ENCODE measurements at places on chromosomes 5 and 9. TPM values are rescaled to one million over a fixed set of nuclear protein-coding genes. Genes with fewer than 3 reads are reported as not detected.

DNA sequence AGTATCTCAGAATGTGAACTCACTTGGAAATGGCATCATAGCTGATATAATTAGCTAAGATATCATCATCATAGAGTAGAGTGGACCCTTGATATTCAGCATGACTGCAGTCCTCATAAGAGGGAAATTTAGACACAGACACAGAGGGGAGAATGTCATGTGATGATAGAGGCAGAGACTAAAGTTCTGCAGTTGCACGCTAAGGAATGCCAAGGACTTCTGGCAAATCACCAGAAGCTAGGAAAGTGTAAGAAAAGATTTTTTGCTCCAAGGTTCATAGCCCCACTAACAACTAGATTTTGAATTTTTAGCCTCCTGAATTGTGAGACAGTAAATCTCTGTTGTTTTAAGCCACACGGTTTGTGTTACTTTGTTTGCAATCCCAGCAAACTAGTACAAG is 612.6 kb upstream of the ST8SIA4 start:
- no peak for DNase-seq

DNA sequence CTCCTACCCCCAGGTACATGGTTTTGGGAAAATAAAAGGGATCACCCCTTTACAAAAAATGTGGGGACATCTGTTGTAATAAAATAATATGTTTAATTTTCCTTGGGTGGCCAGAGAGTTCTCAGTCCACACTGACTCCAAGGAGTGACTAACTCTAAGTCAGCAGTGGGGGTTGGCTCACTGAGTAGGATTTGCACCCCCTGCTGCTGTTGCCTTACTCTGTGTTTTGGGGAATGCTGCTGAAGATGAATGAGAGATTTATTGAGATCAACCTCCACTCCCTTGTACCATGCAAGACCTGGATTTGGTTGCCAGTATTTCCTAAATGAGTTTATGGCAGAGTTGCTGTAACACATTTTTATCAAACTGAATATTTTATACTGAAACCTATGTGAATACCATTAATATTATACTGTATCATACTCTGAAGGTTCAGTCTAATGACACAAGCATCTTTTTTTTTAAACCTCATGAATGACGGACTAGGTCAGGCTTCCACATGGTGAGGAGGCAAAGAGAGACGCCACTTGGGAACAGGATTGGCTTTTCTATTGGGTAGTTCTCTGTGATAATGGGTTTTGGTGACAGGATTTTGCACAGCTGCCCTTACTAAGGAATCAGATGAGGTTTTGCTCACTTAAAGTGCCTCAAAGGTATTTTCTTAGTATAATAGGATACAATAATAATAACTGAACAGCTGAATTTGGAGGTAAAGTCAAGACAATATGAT is 121.3 kb upstream of the OSMR start:
- no peak for DNase-seq

GRCh38 chr9:28841775-28842174 is 1268.5 kb upstream of the C9orf72 start:
- DNase-seq = no peak

GRCh38 chr9:96008502-96009222 is 133.2 kb downstream of the ERCC6L2 start:
- DNase-seq = no peak

- no peak for DNase-seq
Measured at GRCh38 chr5:38775218-38775840, 70.5 kb upstream of the OSMR start.

- DNase-seq = no peak
Measured at GRCh38 chr9:4805191-4805918, 12.6 kb downstream of the RCL1 start.

GRCh38 chr5:103487218-103487617 is 75.4 kb downstream of the NUDT12 start:
- DNase-seq = no peak

DNA sequence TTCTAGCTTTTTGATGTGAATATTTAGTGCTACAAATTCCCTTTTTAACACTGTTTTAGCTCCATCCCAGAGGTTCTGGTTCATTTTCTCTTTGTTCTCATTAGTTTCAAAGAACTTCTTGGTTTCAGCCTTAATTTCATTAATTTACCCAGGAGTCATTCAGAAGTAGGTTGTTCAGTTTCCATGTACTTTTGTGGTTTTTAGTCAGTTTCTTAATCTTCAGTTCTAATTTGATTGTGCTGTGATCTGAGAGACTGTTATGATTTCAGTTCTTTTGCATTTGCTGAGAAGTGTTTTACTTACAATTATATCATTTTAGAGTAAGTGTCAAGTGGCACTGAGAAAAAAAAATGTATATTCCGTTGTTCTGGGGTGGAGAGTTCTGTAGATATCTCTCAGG is 240.1 kb upstream of the RASA1 start:
- DNase-seq = no peak

- DNase-seq = no peak
Measured at GRCh38 chr9:70398145-70398556, 16.3 kb downstream of the KLF9 start.

DNA sequence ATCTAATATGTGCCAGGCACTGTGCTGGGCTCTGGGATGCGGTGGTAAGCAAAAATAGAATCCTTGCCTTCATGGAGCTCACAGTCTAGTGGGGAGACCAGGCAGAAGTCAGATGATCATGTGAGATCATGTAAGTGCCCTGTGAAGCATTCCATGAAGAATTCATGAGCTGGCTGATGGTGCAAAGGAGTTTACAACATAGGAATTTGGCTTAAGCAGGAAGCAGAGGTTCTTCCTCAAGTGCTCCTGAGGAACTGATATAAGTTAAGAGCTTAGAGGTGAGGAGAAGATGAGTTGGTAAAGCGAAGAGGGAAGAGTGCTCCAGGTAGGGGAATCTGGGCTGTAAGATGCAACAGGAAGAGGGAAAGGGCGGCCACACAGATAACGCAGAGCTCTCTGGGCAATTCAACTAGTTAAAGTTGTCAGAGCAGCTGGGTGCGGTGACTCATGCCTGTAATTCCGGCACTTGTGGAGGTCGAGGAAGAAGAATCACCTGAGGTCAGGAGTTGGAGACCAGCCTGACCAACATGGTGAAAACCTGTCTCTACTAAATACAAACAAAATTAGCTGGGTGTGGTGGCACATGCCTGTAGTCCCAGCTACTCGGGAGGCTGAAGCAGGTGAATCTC is 78.5 kb upstream of the SPATA31D4 start:
- DNase-seq = no peak

GRCh38 chr5:53416144-53416738 is 64.2 kb upstream of the FST start:
- no peak for DNase-seq

DNA sequence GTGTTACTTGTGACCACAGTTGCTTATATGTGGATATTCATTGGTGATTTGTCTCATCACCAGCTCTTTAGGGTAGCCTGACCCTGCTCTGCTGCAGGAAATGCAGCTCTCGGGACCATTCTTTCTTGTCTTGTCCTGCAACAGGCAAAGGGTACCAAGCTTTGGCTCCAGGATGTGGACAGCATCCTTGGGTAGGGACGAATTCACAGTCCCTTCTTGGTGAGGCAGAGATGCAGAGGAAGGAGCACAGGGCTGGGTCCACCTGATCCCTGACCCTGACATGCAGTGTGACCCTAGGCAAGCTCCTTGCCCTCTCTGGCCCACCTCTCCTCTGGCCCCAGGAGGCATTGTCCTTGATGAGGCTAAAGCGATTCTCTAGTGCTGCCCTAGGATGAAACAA is 37.0 kb upstream of the SYNPO start:
- no peak for DNase-seq

DNA sequence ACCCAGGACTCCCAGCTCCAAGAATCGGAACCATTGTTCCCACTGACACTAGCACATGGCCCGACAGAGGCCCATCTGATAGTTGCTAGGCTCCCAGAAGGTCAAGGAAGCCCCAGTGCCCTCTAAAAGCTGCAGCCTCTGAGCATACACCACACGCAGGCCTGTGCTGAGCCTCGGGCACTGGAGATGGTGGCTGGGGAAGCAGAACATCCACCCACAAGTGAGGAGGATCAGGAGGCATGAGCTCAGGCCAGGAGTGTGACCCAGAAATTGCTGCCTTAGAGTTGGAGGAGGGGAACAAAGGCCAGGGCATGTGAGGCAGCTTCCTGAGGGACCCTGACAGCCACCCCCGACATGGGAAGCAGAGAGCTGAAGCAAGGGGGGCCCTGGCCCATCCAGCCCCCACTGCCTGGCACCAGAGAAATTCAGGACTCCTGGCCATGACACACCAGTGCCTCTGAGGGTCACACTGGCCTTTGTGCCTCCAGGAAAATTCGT is 21.4 kb downstream of the IPPK start:
- DNase-seq = no peak

DNA sequence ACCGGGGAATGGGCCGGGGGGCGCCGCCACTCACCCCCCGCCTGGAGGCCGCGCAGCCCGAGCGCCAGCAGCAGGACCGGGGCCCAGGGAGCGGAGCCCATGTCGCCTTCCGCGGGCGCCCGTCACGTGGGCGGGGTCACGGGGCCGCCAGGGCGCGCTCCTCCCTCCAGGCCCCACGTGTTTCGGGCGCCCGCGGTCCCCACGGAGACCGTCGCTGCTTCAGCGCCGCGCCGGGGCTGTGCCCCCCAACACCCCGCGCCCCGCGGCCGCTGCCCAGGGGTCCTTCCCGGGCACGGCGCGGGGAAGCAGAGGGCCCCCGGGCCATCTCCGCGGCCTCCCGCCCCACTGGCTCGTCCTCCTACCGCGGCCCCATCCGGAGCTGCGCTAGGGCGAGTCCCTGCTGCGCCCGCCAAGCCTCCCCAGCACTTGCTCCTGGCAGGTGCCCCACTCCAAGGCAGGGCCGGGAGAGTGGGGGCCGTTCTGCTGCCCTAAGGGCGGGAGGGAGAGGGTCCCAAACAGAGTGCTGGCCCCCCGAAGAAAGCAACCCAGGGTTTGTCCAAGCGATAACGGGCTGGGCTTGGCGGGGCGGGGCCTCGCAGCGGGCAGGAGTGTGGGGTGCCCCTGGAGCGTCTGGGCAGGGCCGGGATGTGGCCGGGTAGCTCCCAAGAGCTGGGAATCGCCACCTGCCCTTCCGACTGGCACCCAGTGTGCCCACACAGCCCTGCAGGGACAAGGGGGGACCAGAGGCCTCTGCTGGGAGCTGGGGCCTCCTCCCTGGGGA is at the start of gene DPP7:
TSS of gene DPP7 (minus strand) at position 121 of the 781 bp plus-strand sequence. CDS start at position 101, 20 bp downstream.
- peak; percentile 82 for DNase-seq

DNA sequence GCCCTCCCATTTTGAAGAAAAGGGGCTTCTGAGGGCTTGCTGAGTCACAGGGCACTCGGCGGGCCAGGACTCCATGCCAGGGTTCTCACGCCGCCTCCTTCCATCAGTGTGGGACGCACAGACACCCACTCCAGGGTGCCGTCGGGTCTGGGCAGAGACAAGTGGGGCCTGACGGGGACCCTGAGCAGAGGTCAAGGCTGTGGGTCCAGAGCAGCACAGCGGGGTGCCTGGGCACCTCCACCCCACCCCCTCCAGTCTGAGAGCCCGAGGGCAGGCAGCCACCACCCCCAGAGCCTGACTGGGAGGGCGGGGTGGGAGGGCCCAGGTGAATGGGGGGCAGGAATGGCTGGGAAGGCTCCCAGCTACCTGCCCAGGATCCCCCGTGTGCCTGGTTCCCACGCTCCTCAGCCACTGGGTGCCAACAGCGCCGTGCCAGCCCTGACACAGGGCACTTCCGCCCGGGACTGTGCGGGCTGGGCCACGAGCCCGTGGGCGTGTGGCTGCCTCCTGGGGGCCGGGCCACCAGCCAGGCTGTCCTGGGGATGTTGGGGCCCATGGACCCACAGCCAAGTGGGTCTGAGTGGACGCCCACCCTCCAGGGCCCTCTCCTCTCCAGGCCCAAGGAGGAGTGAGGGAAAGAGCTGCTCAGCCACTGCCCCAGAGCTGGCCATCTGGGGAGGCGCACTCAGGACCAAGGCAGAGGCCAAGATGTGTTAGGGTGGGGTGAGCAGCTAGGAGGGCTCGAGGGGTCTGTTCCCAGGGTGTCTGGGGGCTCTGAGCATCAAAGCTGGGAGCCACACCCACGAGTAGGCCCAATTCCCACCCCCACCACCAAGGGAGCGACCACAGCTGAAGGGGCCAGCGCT is 10.1 kb upstream of the NRARP start:
- DNase-seq = no peak

DNA sequence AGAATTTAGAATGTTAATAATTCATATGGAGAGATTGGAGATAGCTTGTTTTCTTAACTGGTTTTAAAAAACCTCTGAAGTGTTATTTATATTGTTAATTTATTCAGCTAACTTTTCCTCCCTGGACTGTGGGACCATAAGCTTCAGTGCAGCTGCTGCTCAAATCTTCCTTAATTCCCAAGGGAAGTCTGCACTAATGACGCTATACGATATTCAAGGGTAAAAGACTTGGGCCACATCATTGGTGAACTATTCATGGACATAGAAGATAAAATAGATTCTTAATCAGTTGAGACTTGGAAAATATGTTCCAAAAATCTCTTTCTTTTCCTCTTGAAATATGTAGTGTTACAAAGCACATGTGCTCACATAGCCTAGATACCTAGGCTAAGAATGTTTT is 31.1 kb upstream of the GAS1 start:
- DNase-seq = no peak

GRCh38 chr9:2023532-2023931 is 8.4 kb downstream of the SMARCA2 start:
- no peak for DNase-seq

The DDX4 gene
- 0.50 TPM for total RNA-seq

The TAF11L12 gene
- total RNA-seq = not detected

The DMRTA1 gene
- total RNA-seq = not detected

The PCDHAC1 gene
- not detected for total RNA-seq

The GZMA gene
- 165 TPM for total RNA-seq

The PCDHGA6 gene
- not detected for total RNA-seq
